ENCODE measurements at places on chromosomes 6 and 20. TPM values are rescaled to one million over a fixed set of nuclear protein-coding genes. Genes with fewer than 3 reads are reported as not detected.

- H3K4me3 ChIP-seq: no peak overlapping the region
- no peak overlapping the region for H3K27ac ChIP-seq
- DNase-seq: no peak
- no peaks in the 10 kb centered on the region for H3K27me3 ChIP-seq
- H3K36me3 ChIP-seq: no peaks in the 10 kb centered on the region
These were observed 56.6 kb downstream of the MAFB start for GRCh38 chr20:40632346-40632976.

GRCh38 chr6:18242062-18242851, 22.1 kb downstream of the DEK start:
- peaks cover 6% of the 10 kb centered on the region for H3K36me3 ChIP-seq
- H3K27me3 ChIP-seq: no peaks in the 10 kb centered on the region
- H3K4me3 ChIP-seq: no peak overlapping the region
- peaks cover 14% of the 10 kb centered on the region for H3K4me1 ChIP-seq
- no peak overlapping the region for H3K27ac ChIP-seq

GRCh38 chr6:13157293-13157692, 171.0 kb downstream of the TBC1D7 start:
- no peak for DNase-seq
- no peak overlapping the region for H3K27ac ChIP-seq
- no peaks in the 10 kb centered on the region for H3K4me1 ChIP-seq
- H3K27me3 ChIP-seq: no peaks in the 10 kb centered on the region
- no peaks in the 10 kb centered on the region for H3K36me3 ChIP-seq

- no peak for DNase-seq
- H3K27me3 ChIP-seq: no peaks in the 10 kb centered on the region
- no peaks in the 10 kb centered on the region for H3K4me1 ChIP-seq
- H3K27ac ChIP-seq: no peak overlapping the region
These were observed 212.5 kb upstream of the CHD6 start for GRCh38 chr20:41830702-41831101.

DNA sequence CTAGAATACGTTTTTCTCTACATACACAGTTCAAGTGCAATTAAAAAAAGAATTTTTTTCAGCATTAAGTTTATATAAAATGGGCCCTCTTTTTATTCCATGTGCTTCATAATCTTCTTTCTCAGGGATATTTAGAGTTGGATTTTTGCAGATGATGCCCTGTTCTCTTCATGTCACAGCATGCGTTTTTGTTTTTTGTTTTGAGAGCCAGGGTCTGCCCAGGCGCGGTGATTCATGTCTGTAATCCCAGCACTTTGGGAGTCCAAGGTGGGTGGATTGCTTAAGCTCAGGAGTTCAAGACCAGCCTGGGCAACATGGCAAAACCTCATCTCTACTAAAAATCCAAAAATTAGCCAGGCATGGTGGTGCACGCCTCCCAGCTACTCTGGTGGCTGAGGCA, 82.9 kb upstream of the PRND start:
- DNase-seq: no peak
- no peaks in the 10 kb centered on the region for H3K27me3 ChIP-seq
- no peaks in the 10 kb centered on the region for H3K4me1 ChIP-seq
- no peak overlapping the region for H3K4me3 ChIP-seq

DNA sequence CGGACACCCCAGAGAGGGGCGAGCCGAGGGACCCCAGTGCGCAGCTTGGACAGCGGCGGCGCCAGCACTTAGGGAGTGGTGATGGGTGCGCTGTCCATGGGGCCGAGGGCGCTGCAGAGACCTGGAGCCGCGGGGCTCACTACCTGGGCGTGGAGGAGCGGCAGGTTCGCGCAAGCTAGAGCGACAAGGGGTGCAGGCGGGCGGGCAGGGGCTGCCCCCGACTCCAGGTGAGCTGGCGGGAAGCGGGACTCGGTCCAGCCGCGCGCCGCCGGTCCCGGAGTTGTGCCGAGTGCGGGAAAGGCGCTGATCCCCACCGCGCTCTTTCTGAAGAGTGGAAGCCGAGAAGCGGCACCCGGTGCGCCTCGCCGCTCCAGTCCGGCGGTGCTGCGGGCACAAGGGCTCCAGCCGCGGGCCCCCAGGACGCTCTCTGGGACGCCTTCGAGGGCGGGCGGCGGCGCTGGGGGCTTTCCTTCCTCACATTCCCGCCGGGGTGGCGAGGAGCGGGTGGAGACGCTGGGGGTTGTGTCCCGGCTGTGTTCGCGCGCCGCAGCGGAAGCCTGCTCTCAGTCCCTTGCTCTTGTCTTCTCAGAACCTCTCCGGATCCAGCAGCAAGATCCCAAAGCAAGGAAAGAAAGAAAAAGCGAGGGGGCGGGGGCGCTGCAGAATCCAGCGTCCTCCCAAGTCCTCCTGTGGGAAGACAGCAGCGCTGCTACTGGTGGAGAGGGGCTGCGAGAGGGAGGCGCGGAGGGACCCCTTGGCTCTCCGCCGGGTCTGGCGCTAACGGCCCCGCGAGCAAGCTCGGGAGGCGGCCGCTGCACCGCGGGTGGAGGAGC, at the start of gene B3GAT2:
Gene B3GAT2, minus strand, starts transcription at position 610 of the 833 bp plus-strand sequence. CDS start 631 bp downstream, outside the sequence.
- H3K4me1 ChIP-seq: peaks cover 4% of the 10 kb centered on the region
- H3K27me3 ChIP-seq: peaks cover 14% of the 10 kb centered on the region
- H3K27ac ChIP-seq: no peak within 1 kb of the TSS
- peak; percentile 10 for DNase-seq
- H3K4me3 ChIP-seq: peak within 1 kb of the TSS; percentile 55
- no peaks in the 10 kb centered on the region for H3K36me3 ChIP-seq

DNA sequence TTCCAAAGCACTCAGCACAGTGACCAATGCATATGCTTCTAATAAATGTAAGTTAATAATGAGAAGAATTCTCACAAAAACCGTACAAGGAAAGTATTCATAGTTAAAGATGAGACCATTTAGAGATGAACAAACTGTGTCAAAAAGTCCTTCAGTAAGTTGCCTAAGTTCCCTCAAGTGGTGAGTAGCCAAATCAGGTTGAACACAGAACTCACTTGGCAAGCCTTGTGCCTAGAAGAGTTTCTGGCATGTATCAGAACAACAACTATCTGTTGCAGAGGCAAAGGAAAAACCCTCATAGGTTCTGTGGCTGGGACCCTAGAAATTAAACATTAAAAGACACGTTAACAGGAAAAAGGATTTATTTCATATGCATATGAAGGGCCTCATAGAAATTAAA, 129.6 kb upstream of the DOK5 start:
- no peak overlapping the region for H3K4me3 ChIP-seq
- H3K27me3 ChIP-seq: no peaks in the 10 kb centered on the region
- no peak overlapping the region for H3K27ac ChIP-seq
- no peaks in the 10 kb centered on the region for H3K36me3 ChIP-seq

DNA sequence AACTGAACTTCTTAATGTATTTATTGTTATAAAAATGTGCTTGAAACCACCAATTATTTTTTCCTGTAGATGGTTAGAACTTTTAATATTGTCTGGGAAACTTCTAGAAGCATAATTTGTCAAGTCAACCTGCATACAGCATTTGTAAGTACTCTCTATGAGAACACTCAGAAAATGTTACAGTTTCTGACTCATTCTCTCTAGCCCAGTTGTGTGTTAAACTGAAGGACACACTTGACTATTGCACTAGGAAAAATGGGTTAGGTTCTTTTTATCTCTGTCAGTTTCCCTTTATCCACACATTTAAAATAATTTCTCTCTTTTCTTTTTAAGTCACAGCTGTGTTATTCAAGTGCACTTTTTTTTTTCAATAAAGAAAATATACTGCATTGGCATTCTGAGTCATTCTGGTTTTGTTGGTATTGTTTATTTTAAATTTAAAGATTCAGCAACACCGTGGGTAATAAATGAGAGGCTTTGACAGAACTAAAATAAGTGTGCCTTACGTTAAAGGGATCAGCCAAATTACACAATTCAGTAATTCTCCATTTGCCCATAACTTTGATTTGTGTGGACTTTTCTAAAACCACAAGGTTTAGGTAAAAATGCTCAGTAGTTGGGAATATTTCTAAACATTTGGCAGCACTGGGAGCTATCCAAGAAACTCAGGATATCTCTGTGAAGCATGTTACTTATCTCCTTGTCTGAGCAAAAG, 50.7 kb downstream of the OPN5 start:
- H3K36me3 ChIP-seq: no peaks in the 10 kb centered on the region
- H3K27ac ChIP-seq: no peak overlapping the region
- H3K4me1 ChIP-seq: no peaks in the 10 kb centered on the region
- H3K4me3 ChIP-seq: no peak overlapping the region
- no peaks in the 10 kb centered on the region for H3K27me3 ChIP-seq

- no peaks in the 10 kb centered on the region for H3K27me3 ChIP-seq
- H3K4me3 ChIP-seq: peak overlapping the region; percentile 47
- peak overlapping the region; percentile 16 for H3K27ac ChIP-seq
- peak; percentile 68 for DNase-seq
These were observed 12.6 kb downstream of the HSPA12B start for GRCh38 chr20:3744806-3745685.

The SIRPB1 gene
- polyA plus RNA-seq: 0.93 TPM

The RAMACL gene
- polyA plus RNA-seq: 0.15 TPM

The CGA gene
- not detected for polyA plus RNA-seq
